ENCODE measurements at places on chromosomes 11 and 22.

- H3K4me1 ChIP-seq = peaks cover 15% of the 10 kb centered on the region
- H3K4me3 ChIP-seq = no peak overlapping the region
- DNase-seq = no peak
- H3K36me3 ChIP-seq = no peaks in the 10 kb centered on the region
- no peak overlapping the region for H3K27ac ChIP-seq
Measured at GRCh38 chr11:16110886-16111285, 245.5 kb downstream of the SOX6 start.

DNA sequence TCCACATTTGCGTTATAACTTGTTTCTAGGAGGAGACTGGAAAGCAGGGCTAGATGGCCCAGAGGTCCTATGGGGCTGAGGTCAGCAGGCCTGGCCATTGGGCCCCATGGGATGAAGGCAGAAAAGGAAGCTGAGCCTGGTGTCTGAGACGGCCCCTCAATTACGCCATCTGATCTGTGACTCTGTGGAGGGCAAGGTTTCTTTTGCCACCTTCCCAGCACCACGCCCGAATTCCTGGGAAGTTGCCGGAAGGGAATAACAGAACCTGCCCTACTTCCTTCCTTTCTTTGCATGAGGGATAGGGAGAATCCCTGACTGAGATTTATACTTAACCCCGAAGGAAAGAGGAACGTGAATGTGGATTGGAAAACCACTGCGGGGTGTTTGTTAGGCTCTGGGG, 118.1 kb downstream of the MPPED1 start:
- H3K36me3 ChIP-seq = no peaks in the 10 kb centered on the region
- H3K27ac ChIP-seq = peak overlapping the region; percentile 18
- H3K27me3 ChIP-seq = no peaks in the 10 kb centered on the region
- DNase-seq = no peak

DNA sequence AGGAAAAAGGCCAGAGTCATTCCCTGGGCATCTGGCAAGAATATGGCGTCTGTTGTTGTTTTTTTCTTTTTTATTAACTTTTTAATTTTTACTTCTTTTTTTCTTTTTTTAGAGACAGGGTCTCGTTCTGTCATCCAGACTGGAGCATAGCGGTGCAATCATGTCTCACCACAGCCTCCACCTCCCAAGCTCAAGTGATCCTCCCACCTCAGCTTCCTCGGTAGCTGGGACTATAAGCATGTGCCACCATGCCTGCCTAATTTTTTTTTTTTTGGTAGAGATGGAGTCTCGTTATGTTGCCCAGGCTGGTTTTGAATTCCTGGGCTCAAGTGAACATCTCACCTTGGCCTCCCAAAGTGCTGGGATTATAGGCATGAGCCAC, 54.0 kb upstream of the PRDM11 start:
- no peaks in the 10 kb centered on the region for H3K27me3 ChIP-seq
- H3K4me3 ChIP-seq = no peak overlapping the region
- H3K27ac ChIP-seq = peak overlapping the region; percentile 85
- peaks cover 28% of the 10 kb centered on the region for H3K4me1 ChIP-seq

GRCh38 chr11:64843686-64844329, 645 bp downstream of the CDC42BPG start:
- H3K27me3 ChIP-seq = no peaks in the 10 kb centered on the region
- peaks cover 12% of the 10 kb centered on the region for H3K4me1 ChIP-seq
- peak overlapping the region; percentile 99 for H3K27ac ChIP-seq
- DNase-seq = no peak
- H3K4me3 ChIP-seq = peak overlapping the region; percentile 47
- peaks cover 27% of the 10 kb centered on the region for H3K36me3 ChIP-seq

DNA sequence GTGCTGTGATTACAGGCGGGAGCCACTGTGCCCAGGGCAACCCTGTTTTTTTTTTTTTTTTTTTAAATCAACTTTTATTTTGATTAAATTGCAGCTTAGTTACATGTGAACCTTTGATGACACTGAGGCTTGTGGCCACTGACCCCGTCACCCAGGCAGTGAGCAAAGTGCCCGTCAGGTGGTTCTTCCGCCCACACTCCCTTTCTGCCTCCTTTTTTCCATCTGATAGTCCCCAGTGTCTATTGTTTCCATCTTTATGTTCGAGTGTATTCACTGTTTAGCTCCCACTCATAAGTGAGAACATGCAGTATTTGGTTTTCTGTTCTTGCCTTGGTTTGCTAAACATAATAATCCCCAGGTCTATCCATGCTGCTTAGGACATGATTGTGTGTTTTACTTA, 110.9 kb upstream of the GRK3 start:
- no peak for DNase-seq
- no peaks in the 10 kb centered on the region for H3K4me1 ChIP-seq
- no peak overlapping the region for H3K4me3 ChIP-seq
- peaks cover 33% of the 10 kb centered on the region for H3K36me3 ChIP-seq

GRCh38 chr22:23473901-23474300, 106.2 kb downstream of the IGLL1 start:
- H3K27ac ChIP-seq = no peak overlapping the region
- no peaks in the 10 kb centered on the region for H3K36me3 ChIP-seq
- no peaks in the 10 kb centered on the region for H3K27me3 ChIP-seq
- no peaks in the 10 kb centered on the region for H3K4me1 ChIP-seq
- no peak for DNase-seq

All from RWPE2 (cell line).